ENCODE measurements at places on chromosomes 3 and 15. TPM values are rescaled to one million over a fixed set of nuclear protein-coding genes. Genes with fewer than 3 reads are reported as not detected.

SCAANT1 gene
- total RNA-seq: not detected

RHOA gene
- 460 TPM for total RNA-seq

DNA sequence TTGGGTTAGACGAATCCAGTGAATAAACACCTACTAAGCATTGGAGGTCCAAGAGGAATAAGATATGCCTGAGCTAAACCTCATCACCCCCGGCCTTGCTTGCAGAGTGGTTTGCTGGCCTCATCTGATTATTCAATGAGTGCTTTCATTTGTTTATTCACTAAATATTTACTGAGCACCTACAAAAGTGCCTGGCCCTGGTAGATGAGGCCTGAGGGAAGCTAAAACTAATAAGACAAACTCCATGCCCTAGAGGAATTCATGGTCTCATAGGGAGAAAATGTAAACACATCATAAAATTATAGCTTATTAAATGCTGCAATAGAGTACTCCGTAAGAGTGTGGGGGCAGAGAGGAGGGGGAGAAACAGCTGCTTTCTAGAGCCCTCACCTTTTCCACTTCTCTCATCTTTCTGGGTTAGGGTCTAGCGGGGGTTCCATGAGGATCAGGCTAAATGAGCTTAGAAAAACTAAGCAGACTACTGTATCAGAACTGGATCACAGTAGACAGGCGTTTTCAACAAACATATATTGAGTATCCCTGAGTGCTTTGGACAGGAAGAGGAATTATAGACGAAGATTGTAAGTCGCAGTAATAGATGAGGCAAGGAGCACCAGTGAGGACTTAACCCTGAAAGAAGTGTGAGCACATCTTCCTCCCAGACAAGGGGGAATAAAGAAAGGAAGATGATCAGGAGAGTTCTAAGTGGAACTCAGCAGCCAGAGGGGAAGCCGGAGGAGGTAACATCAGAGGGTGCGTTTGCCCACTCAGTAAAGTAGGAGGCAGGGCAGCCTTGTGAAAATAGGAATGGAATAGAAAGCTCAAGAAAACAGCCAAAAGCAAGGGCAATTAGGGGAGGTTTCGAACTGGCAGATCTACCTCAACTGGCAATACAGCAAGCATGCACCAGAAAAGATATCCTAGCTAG, 31.5 kb upstream of the LAMP3 start:
- no peaks in the 10 kb centered on the region for H3K27me3 ChIP-seq
- H3K27ac ChIP-seq: no peak overlapping the region
- H3K4me3 ChIP-seq: no peak overlapping the region
- H3K36me3 ChIP-seq: no peaks in the 10 kb centered on the region
- H3K4me1 ChIP-seq: no peaks in the 10 kb centered on the region

DNA sequence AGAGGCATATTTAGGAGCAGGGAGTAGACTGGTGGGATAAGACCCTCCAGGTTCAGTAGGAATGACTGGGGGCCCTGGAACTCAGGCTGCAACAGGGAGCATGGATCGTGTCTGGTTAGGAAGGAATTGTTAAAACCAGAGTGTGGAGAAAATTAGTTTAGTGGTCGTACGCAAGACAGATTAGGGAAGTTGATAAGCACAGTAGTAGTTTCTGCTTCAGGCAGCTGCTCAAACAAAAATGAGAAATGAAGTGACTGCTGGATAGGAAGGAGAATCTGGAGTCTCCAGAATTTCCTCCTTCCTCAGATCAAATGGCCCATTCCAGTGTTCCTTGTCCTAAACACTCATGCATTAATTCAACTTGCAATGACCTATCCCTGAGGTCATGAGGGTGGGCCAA, 11.2 kb downstream of the MYD88 start:
- no peaks in the 10 kb centered on the region for H3K4me1 ChIP-seq
- no peak for DNase-seq
- H3K27ac ChIP-seq: no peak overlapping the region
- H3K27me3 ChIP-seq: no peaks in the 10 kb centered on the region
- H3K36me3 ChIP-seq: no peaks in the 10 kb centered on the region

GRCh38 chr3:95775486-95776094, 1038.8 kb upstream of the EPHA6 start:
- H3K27ac ChIP-seq: no peak overlapping the region
- H3K4me3 ChIP-seq: no peak overlapping the region
- H3K27me3 ChIP-seq: no peaks in the 10 kb centered on the region
- no peaks in the 10 kb centered on the region for H3K36me3 ChIP-seq

DISP2 gene
- total RNA-seq: 0.06 TPM

DNA sequence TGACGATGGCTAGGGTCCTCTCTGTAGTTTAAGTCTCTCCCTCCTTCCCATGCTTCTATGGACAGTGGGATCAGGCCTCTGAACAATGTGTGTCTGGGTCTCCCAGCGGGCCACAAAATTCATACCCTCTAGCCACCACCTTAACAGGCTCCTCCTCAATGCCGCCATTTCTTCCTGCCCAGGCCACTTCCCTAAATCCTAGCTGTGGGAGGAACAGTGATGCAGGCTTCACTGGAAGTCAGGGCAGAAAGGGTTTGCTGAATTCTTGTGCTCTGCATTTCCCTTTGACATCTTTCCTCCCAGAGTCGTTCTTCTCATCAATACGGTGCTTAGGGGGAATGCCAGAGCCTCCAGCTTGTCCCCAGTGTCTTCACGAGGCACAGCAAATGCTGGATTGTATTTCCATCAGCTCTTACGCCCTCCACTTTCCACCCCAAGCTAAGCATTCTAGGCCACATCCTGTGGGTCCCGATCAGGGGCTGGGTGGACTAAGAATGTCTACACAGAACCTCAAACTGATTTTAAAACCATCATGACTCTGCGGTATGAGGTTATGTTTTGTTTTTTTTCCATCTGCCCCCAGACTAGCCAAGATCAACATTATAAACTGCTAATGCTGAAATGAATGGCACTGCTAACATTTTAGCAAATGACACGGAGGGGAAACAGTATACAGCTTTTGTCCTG, 11.9 kb upstream of the LDHAL6B start:
- H3K36me3 ChIP-seq: no peaks in the 10 kb centered on the region
- no peak overlapping the region for H3K27ac ChIP-seq
- H3K4me3 ChIP-seq: no peak overlapping the region
- DNase-seq: no peak
- H3K27me3 ChIP-seq: no peaks in the 10 kb centered on the region

GOLGA6B gene
- not detected for total RNA-seq

- H3K27ac ChIP-seq: no peak overlapping the region
- no peak overlapping the region for H3K4me3 ChIP-seq
- no peaks in the 10 kb centered on the region for H3K27me3 ChIP-seq
- no peaks in the 10 kb centered on the region for H3K36me3 ChIP-seq
These were observed 200.3 kb upstream of the PFN2 start for GRCh38 chr3:150170852-150171520.

FRMD5 gene
- total RNA-seq: 10.1 TPM

SCN5A gene
- 3.9 TPM for total RNA-seq

TF gene
- 0.77 TPM for total RNA-seq

- no peaks in the 10 kb centered on the region for H3K27me3 ChIP-seq
- peaks cover 17% of the 10 kb centered on the region for H3K4me1 ChIP-seq
- H3K36me3 ChIP-seq: no peaks in the 10 kb centered on the region
- H3K4me3 ChIP-seq: no peak overlapping the region
- no peak for DNase-seq
These were observed 43.4 kb downstream of the MYO5A start for GRCh38 chr15:52485290-52485689.

FSTL1 gene
- 280 TPM for total RNA-seq

Measured in neural progenitor cell (in vitro differentiated cells).